ENCODE measurements at places on chromosomes 2 and 18.

GRCh38 chr2:67604360-67604759 lies 207.2 kb downstream of the ETAA1 start:
- DNase-seq = no peak

DNA sequence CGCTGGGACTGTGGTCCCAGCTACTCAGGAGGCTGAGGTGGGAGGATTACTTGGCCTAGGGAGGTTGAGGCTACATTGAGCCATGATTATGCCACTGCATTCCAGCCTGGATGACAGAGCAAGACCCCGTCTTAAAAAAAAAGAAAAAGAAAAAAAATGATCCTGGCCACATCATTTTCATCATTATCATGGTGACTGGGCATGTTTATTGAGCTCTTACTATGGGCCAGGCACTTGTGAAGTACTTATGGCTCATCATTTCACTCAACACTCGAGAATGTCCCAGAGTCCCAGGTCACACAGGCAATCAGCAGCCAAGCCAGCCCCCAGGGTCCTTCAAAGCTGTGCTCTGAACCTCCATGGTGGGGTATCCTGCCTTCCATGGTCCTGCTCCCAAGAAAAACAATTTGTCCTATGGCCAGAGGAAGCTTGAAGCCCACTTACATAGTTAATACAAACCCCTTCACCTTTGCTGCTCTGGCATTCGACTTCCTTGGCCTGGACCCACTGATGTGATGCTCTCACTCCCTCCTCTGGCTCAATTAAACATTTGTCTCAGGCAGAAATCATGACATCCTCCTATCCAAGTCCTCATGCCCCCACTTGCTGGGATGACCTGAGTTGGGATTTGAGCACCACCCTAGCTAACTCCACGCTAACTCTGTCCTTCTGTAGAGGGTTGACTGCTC lies 3.8 kb upstream of the CNNM4 start:
- no peak for DNase-seq

DNA sequence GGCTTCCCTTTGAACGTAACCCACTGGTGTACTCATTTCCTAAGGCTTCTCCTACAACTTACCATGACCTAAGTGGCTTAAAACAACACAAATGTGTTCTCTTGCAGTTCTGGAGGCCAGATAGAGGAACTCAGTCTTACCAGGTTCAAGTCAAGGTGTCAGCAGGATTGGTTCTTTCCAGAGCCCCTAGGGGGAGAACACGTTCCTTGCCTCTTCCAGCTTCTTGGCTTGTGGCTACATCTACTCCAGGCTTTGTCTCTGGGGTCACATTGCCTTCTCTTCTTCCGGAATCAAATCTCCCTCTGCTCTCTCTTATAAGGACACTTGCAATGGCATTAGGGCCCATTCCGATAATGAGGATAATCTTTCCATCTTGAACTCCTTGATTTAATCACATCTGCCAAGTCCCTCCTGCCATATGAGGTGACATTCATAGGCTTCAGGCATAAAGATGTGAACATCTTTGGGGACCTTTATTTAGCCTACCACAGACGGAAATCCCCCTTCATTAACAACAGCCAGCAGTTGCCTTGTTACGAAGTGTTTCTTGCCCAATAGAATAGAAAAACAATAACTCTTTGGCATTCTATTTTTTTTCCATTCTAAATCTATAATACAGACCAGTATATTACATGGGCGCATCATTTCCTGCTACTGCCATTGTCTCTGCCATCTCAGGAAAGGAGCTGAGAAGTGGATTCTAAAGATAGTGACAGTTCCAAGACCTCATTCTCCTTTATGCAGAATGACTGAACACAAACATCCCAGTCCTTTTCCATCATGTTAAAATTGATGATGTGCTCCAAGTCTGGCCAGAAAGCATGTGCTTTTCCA lies 362.0 kb downstream of the ZNF521 start:
- DNase-seq = no peak

GRCh38 chr2:230774348-230774951 lies 61.8 kb downstream of the CAB39 start:
- DNase-seq = no peak

DNA sequence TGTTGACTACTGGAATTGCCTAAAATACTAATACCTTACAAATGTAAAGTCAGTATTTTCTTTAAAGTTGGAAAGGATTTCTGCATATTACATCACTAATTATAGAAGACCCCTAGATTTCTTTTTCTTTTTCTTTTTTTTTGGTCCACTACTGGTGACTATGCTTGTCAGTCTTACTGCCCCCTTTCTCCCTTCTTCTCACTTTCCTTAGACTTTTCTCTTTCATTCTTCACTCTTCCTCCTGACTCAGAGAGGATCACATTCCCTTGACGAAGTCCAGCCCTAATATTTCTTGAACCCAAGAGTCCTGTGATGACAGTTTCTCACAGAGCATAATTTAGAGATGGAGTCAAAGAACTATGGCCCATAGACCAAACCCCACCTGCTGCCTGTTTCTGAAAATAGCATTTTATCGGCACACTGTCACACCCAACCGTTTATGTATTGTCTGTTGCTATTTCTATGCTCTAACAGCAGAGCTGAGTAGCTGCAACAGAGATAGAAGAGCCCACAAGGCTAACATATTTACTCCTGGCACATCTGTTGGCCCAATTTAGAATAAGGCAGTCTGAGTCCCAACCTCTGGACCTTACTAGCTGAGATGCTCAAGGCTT lies 40.6 kb upstream of the RIOK3 start:
- DNase-seq = no peak

DNA sequence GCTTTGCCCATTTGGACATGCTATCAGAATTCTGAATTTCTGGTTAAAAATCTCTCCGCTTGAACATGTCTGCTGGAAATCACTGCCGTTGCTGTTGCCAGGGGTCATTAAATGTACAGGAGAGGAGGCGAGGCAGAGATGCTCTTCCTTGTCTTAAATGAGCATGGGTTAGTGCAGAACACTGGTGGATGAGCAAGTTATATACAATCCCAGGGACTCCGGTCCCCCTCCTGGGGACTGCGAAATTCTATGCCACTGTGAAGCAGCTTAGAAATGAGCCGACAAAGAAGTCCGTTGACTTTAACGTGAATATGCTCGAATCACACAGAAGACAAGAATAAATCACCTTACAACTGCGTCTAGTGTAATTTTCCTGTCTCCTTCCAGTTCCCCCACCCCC lies 95.1 kb upstream of the KLHL14 start:
- no peak for DNase-seq

- no peak for DNase-seq
Observed at GRCh38 chr2:71511776-71512175, 58.4 kb downstream of the DYSF start.

DNA sequence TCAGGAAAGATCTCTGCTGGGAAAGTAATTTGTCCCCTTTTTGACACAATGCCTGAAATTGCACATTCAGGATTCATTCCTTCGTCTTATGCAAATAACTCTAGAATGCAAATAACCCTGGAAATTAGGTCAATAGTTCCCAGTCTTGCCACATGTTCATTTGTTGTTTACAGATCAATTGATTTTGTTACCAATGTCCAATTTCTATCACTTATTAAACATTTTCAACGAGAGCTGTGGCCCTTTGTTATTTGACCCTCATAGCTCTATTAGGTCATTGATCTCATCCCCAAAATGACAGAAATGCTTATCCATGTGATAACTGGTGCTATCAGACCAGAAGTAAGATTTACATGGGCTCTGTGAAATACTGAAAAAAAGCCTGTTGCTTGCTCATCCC lies 275.3 kb upstream of the REG3G start:
- DNase-seq = no peak

GRCh38 chr2:232174662-232175061 lies 203.9 kb upstream of the ALPP start:
- DNase-seq = no peak

DNA sequence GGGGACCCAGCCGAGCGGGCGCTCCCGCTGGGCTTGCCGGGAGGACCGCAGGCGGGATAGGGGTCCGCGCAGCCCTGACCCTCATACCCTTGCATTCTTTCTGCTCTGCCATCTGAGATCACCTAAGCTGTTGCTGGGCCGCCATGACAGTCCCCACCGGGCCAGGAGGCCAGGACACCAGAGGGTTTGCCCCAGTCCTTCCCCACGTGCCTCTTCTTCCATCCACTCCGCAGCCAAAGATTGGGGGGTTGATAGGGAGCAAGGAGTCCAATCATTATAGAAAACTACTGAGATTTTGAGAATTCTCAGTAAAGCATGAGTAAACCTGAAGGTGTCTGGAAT lies 453 bp upstream of the GRB14 start:
- no peak for DNase-seq

DNA sequence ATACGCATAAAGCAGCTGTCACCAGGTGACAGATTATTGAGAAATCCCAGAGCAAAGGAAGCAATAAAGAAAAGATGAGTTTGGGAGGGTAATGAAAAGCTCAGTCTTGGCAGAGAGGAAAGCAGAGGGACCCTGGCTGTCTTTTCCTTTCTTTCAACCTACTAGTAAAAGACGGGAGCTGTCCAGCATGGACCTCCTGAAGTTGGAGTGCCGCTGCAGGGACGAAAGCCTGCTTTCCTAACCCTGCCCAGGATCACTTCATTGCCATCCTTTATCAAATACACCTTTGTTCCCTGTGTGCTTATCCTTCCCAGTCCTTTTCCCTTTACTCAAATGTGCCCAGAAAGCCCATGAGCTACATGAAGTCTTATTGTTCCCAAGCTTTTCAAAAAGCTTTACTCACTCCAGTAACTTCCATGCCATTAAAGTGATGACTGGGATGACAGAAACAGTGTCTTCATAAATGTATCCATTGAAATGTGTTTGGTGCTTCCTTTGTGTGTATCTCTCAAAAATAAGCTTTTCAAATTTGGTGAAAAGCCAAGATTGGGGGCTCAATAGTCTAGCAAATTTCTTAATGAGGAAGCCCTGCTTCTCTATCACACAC lies 3.7 kb upstream of the SPR start:
- DNase-seq = no peak

DNA sequence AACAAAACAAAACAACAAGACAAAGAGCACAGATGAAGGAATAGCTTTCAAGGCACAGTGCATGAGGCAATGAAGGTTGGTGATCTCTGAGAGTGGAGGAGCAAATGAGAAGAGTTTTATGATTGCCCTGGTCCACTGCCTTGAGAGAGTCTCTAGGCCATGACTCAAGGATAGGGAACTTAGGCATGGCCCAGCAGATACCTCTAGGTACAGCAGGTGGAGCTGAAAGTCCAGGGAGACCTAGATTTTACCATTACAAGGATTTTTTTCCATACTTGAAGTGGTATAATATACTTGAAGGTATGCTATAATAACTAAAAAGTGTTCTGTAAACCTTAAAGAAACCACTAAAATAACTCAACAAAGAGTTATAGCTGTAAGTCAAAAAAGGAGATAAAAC lies 239.5 kb upstream of the KLHL29 start:
- no peak for DNase-seq

DNA sequence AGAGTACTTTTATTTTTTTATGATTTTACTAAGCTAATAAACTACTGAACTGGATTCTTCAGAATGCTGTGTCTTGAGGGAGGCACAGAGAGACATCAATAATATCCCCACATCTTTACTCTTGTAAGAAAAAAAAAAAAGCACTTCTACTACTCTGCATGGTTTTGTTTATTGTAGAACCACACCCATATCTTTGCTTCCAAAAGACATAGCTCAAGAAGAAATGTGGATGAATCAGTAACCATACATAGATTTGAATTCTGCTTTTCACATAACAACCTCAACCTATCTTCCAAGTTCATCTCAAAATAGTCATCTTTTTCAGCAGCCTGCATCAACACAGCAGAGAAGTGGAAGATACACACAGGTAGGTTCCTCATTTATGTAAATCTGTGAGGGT lies 12.2 kb upstream of the COL5A2 start:
- DNase-seq = no peak

- DNase-seq = no peak
Observed at GRCh38 chr2:161102770-161103450, 57.3 kb upstream of the TANK start.

- DNase-seq = no peak
Observed at GRCh38 chr2:22283436-22283835, 1101.5 kb upstream of the KLHL29 start.

DNA sequence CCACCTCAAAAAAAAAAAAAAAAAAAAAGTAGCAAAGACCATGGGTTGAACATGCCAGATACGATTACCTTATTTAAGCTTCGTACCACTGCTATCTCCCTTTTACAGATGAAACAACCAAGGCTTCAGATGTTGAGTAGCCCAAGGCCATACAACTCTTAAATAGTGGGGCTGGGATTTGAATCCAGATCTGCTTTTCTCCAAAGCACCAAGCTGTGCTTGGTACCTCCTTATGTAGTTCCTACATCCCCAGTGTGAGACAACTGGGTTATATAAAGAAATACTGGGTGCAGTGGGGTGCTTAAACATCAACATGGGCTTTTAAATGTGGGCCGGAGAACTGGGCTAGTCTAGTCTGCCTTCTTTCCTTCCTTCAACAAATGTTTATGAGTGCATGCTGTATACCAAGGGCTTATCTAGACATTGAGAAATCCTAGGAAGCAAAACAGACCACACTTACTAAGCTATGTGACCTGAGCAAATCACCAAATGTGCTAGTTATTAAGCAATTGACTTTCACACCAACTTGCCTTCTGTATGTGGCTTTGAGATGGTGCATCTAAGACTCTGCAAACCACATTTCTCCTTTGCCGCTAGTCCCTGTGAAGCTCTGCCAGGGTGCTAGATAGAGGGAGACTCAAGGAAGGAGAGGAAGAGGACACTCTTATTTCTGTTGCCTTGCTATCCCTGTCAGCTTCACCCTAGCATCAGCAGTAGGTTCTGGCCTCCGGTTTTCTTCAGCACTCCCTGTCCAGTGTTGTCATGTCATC lies 206.8 kb upstream of the FBXO11 start:
- no peak for DNase-seq

- no peak for DNase-seq
Observed at GRCh38 chr2:238119756-238120462, 18.6 kb upstream of the KLHL30 start.

DNA sequence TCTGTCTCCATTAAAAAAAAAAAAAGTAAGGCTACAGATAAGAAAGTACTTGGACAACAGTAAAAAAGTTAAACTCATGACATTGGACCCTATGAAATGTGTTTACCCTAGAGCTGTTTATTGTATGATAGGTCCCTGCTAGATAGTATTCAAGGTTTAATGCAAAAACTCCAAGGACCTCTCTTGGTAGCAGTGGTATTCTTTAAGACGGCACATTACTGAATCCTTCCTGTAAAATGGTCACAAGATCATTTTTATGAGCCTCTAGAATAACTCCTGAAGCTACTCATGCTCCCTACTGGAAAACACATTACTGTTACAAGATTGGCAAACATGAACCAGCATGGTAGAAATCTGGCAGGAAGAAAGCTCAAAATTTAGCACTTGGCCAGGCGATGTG lies 38.8 kb downstream of the GALM start:
- DNase-seq = no peak

GRCh38 chr2:134232461-134232860 lies 21.4 kb upstream of the MGAT5 start:
- DNase-seq = no peak

DNA sequence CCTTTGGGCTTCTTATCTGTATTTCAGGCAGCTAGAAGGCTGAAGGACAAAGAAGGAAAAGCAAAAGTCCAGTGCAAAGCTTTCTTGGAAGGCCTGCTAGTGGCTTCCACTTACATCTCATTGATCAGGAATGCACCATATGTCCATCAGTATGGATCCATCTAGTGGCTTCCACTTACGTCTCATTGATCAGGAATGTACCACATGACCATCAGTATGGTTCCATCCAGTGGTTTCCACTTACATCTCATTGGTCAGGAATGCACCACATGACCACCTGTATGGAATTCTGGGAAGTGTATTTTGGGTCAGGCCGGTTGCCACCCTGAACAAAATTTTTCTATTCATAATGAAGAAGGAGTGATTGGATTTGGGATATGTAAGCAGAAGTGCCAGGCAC lies 70.6 kb downstream of the LYPD6 start:
- DNase-seq = no peak

GRCh38 chr18:10304853-10305252 lies 149.6 kb upstream of the APCDD1 start:
- DNase-seq = no peak

All from stimulated activated CD8-positive, alpha-beta memory T cell treated with anti-CD3 and anti-CD28 coated beads, Interleukin-2, amount 100 ng/mL, for 48 hours (primary cell).